ENCODE measurements at places on chromosomes 11 and 22.

GRCh38 chr22:37263966-37264887 is 18.1 kb upstream of the CYTH4 start:
- DNase-seq = no peak

DNA sequence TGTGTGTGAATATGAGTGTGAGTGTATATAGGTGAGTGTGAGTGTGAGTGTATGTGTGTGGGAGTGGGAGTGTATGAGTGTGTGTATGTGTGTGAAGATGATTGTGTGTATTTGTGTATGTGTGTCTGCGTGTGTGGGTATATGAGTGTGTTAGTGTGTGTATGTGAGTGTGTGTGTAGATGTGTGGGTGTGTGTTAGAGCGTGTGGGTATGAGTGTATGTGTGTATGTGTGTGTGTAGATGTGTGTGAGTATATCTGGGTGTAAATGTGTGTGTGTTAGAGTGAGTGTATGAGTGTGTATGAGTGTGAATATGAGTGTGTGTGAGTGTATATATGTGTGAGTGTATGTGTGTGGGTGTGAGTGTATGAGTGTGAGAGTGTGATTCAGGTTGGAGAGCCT is 11.1 kb upstream of the LRRC10B start:
- no peak for DNase-seq

GRCh38 chr11:48049036-48049435 is 68.7 kb downstream of the PTPRJ start:
- DNase-seq = no peak

DNA sequence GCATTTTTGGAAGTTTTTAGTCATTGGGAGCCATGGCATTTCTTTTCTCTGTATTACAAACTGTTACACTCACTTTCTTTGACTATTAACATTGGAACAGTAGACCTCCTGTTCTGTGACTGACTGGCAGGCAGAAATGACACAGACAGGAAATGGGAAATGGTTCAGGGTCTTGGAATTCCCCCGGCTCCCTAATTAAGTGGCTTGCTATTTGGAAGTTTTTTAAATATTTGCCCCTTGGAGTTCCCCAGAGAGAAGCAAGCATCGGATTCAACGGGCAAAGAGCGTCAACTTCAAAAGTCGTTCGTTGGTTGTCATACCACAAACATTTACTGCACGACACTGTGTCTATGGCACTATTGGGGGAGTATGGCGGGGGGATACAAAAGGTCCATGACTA is 1.1 kb upstream of the BIRC2 start:
- DNase-seq = no peak

- DNase-seq = no peak
Measured at GRCh38 chr22:32042924-32043323, at the start of gene SLC5A1. Gene SLC5A1 (plus strand): TSS chr22:32043261. CDS start chr22:32043282, 21 bp downstream.

DNA sequence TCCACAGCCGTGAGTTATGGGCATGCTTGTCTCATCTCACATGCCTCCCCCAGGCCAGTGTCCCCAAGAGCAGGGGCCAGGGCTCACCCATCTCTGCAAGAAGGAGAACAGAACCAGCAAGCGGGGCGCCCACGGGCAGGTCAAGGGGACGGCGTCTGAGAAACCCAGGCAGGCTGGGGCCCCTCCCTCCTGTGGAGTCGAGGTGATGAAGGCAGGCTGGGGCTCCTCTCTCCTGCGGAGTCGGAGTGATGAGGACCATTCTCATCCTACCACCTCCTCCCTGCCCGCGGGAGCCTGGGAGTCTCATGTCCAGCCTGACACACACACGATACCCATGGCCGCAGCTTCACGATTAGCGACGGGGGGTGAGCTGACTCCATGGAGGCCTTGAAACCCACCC is 141.9 kb downstream of the CTTN start:
- no peak for DNase-seq

DNA sequence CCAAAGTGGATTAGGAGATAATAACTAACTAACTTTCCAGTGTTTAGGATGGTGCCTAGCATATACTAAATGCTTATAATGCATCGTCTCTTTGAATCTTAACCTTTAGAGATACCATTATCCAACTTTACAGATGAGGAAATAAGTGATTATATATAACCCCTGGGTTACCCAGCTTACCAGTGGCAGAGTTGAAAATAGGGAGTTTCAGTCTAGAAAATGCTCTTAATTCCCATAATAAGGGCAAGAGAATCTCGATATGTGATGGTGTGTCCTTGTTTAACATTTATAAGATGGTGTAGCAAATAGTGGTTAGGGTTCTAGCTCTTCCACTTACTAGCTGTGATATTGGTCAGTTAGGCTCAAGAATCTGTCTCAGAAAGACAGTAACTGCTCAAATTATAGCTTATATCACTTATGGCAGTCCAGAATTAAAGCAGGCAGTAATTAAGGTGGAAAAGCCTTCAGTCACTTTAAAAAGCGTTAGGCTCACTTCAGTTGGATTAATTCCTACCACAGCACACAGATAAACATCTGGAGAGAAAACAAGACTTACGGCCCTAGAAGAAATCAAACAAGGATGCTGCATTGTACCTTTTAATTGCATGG is 6.3 kb downstream of the XBP1 start:
- DNase-seq = no peak

GRCh38 chr11:33941637-33942160 is 49.8 kb upstream of the LMO2 start:
- no peak for DNase-seq

- no peak for DNase-seq
Measured at GRCh38 chr22:36052505-36052941, 23.9 kb upstream of the RBFOX2 start.

- no peak for DNase-seq
Measured at GRCh38 chr22:25990940-25991339, 178.3 kb upstream of the SEZ6L start.

DNA sequence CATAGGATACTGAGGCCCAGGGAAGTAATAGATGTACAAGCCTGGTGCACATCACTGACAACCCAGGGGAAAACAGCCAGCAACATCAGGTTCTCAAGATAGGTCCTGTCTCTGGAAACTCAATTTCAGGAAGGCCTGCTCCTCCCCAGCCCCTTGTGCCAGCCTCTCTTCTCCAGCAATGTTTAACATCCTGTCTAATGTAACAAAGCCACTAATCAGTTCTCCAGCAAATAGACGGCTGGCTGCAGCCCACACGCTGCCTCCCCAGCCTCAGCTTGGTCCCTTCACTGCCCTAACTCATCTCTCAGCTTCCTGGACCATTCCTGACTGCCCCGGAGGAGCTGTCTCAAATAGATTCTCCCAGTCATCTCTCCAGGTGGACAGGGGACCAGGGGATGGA is 37.8 kb downstream of the RPL27A start:
- DNase-seq = no peak

- no peak for DNase-seq
Measured at GRCh38 chr11:66725114-66725513, 3.9 kb downstream of the SPTBN2 start.

DNA sequence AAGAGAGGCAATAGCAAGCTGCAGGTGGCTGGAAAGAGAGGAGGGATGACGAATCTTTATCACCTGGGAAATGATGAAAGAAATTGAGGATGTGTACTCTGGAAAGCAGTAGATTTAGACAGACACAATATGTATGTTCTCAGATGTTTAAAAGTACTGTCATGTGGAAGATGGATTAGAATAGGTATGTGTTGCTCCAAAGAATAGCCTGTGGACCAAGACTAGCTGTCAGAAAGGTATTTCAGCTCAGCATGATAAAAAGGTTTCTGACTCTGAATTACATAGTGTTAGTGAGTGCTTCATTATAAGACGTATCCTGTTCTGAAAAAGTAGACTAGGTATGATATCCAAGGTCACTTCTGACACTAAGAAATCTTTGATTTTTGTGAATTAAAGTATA is 322.4 kb downstream of the CNTN5 start:
- no peak for DNase-seq

DNA sequence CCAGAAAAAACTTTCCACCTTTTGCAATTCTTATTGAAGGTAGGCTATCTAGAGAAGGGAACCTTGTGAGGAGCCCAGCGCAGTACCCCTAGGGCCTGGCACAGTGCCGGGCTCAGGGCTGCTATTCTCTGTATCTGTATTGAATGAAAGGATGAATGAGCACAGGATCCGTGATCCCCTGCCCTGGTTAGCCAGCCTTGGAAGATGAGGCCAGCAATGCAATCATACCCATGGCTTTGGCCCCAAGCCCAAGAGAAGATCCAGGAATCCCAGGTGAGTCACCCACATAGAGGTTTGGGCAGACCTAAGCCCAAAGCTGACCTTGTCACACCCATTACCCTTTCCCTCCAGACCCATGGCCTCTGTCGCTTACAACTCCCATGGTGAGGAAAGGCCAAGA is 92.5 kb upstream of the CD82 start:
- DNase-seq = no peak

GRCh38 chr11:121210445-121211080 is 82.0 kb upstream of the SC5D start:
- DNase-seq = no peak

GRCh38 chr11:78349624-78350023 is 68.0 kb downstream of the GAB2 start:
- no peak for DNase-seq

- DNase-seq = peak; percentile 58
Measured at GRCh38 chr11:118895093-118896039, 11.7 kb downstream of the CXCR5 start.

GRCh38 chr11:75635066-75635862 is 33.6 kb downstream of the MAP6 start:
- DNase-seq = no peak

DNA sequence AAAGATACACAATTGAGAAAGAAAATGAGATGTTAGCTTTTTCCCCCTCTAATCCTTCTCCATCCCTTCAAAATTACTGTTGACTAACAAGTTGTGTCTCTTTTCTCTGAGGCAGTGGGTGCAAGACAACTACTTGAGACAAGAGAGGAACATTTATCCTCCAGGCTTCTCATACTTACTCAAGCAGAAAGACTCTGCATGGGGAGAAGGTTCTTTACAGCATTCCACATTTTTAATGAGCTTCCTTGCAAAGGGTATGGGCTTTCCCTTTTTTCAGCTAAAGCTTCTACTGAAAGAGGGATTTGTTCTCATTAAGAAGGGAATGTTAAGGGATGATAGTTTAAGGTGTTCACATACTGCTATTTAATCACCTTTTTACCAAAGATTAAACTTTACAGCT is 47.8 kb downstream of the PAX6 start:
- no peak for DNase-seq

DNA sequence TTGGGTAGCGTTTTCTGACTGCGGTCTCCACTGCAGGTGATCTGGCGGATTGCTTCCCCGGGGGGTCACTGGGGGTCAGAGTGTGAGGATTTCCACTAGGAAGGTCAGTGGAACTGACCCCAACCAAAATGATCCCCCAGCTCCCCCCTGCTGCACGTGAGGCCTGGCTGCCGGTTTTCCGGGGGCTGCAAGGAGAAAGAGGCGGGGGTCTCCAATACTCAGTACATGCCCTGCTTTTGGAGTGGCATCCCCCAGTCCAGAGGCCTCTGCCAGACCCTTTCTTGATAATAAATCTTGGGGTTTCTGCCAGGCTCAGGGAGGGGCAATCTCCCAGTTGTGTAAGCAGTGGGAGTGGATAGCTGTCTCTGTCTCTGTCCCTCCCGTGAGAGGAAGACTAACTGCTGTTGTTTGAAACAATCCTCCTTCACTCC is 71.5 kb upstream of the RTL6 start:
- no peak for DNase-seq

- no peak for DNase-seq
Measured at GRCh38 chr22:45636683-45637082, 35.0 kb upstream of the ATXN10 start.

DNA sequence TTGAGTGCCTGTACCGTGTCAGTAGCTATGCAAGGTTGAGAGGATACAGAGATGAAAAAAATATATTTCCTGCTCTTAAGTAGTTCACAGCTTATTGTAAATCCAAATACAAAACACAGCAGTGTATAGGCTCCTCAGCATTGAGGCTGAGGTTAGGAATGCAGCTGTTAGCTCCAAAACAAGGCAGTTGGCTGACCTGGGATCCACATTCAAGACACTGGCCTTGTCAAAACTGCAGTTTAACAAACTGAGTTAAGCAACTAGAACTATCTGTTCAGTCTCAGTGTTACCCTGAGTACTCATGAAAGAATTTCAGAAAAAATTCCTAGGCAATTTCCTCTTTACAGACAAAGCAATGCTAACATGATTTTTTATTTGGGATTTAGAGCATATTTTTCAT is 42.8 kb downstream of the REXO2 start:
- DNase-seq = no peak

- DNase-seq = no peak
Measured at GRCh38 chr11:123091506-123091905, 29.6 kb upstream of the HSPA8 start.

All from stimulated activated CD4-positive, alpha-beta T cell treated with anti-CD3 and anti-CD28 coated beads, TNF-alpha, amount 100 ng/mL, for 1 hour (primary cell).